Globus pallidus (tissue), 1 donor: ENCODE measurements at places on chromosomes 7 and 10.
A peak's percentile ranks its signal among the peaks of the same experiment; 100 is the strongest.

GRCh38 chr7:132650498-132650897, 74.2 kb upstream of the PLXNA4 start:
- no peak for DNase-seq

DNA sequence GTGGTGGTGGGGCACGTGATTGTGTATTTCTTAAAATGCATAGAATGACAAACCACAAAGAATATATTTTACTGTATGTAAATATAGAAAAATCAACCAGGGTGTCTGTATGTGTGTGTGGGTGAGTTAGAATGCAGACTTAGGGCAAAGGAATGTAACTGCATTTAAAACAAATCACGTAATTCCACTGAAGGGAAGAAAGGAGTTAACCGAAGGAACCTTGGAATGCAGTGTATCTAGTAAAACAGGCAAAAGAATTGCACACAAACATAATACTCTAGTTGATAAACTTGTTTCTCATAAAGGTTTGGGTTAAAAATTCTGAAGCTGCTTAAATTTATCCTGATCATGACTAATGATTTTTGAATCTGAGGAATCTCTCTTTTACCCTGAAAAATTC, 134.9 kb downstream of the ADRA2A start:
- DNase-seq, result no peak

DNA sequence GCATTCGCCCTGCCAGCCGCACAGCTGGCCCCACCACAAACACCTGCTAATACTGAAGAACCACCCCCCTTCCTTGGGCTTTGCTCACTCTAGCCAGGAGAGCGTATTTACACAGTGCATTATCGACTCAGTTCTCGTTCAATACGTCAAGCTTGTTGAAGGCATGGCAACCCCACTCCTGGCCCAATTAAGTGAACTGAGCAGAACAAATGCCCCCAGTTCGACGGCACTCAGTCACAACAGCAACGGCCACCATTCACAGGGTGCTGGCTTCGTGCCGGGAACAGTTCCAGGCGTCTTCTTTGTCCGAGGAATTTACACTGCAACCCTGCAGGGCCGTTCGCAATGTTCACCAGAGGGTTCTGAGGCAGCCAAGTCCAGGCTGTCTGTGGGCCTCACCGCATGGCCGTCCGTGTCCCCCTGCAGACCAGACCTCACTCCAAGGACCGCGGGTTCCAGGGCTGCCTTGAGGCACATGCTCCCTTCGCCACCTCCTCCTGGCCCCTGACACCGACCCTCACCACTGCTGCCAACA, 175.3 kb downstream of the DIP2C start:
- DNase-seq, result peak; percentile 82

DNA sequence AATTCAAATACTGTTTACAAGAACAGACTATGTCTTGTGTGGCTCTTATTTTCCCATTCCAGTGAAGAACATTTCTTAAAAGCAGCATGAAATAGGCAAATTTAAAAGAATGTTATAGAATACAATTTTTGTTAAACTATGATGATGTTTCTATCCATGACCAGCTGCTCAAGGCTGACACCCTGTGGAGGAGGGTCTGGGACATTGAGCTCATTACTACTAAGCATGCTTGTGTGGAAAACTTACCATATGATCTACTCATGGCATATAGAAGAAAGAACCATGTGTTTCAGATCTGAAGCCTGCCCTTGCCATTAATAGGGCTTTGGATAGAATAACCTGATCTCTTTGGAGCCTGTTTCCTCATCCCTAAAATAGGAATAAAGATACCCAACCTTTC, 125.0 kb downstream of the FOXP2 start:
- no peak for DNase-seq

GRCh38 chr7:117739085-117739484, 134.2 kb downstream of the CTTNBP2 start:
- DNase-seq, result no peak

GRCh38 chr10:64091897-64092296, 570.7 kb downstream of the REEP3 start:
- peak; percentile 68 for DNase-seq

DNA sequence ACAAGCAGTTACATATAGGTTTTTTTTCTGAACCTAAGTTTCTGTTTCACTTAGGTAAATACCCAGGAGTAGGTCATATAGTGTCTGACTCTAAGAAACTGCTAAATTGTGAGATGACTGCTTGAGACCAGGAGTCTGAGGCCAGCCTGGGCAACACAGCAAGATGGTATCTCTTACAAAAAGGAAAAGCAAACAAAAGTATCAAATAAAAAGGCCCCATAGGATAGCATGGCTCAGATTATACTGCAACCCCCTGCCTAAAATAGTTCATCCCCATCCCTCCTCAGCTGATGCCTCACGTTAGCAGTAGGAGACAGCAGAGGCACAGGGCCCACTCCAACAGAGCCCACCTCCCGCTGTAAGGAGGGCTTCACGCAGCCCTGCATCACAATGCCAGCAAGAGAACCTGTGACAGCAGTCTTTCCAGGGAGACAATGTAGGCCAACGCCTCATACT, 90.3 kb downstream of the SRPK2 start:
- DNase-seq, result no peak

GRCh38 chr7:6545398-6546126, 5.7 kb downstream of the GRID2IP start:
- no peak for DNase-seq

DNA sequence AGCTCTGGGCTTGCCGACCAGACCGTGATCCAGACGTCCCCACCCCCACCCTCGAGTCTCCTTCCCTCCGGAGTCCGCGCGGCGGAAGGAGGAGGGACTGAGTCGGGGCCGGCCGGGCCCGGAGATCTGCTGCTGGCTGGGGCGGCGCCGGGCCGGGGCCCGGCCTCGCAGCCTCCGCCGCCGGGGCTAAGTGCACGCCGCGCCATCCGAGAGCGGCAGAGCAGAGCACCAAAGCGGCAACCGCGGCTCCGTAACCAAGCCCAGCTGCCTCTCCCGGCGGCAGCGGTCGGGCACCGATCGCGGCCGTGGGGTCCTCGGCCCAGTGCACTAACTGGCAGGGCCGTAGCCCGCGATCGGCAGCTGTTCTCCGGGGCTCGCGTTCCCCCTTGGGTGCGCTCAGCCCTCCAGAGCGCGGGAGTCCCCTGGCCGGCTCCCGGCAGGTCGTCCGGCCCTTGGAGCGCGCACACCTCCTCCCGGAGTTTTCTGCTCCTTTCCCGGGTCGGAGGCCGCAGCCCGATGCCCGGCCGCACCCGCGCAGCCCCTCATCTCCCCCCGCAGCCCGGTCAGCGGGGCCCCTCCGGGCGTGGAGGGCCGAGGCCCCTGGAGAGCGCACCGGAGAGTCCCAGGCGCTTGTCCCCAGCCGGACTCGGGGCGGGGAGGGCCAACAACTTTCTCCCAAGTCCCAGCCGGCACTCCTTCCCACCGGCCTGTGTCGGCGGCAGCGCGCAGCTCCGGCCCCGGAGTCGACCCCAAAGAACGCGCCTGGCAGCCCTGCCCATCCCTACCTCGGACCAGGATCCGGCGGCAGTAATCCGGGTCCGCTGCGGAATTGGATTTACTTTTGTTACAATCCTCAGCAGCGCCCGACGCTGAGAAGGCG, 799 bp downstream of the VAX1 start:
- peak; percentile 65 for DNase-seq

- no peak for DNase-seq
Observed at GRCh38 chr7:148060724-148061123, 529.8 kb upstream of the C7orf33 start.

DNA sequence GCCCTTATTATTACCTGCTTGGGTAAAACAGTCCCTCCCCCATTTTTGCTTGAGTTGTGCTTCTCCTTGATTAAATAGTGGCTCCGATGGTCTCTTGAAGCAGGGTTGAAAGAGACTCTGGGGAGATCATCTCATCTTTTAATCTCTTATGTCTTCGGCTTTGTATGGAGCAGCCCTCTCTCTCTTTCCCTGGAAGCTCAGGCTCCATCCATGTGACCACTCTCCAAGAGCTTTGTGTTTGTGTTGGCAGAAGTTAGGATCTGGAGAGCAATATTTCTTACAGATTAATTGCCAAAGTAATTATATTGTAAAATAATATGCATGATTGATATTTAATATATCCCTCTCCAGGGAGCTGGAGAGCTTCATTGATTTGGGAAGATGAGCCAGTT, 76.9 kb downstream of the LRRC4 start:
- no peak for DNase-seq
